Left ventricle myocardium inferior (tissue), 1 donor: ENCODE measurements at places on chromosomes 4 and X.

DNA sequence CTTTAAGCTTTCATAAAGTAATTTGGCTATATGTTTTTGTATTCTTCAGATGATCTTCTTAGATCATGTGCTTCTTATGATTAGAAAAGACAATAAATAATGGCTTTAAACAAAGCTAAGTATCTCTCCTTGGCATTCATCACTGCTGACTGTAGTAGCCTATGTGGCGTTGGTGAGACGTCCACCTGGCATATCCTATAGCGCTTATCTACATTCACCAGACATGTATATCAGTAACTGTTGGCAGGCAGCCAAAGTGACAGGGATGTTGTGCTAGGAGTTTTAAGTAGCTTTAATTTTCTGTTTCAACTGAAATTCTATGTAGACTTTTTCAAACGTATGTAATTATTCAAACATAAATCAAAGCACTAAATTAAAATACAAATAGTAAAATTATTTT lies 276.4 kb downstream of the IL15 start:
- DNase-seq = no peak

DNA sequence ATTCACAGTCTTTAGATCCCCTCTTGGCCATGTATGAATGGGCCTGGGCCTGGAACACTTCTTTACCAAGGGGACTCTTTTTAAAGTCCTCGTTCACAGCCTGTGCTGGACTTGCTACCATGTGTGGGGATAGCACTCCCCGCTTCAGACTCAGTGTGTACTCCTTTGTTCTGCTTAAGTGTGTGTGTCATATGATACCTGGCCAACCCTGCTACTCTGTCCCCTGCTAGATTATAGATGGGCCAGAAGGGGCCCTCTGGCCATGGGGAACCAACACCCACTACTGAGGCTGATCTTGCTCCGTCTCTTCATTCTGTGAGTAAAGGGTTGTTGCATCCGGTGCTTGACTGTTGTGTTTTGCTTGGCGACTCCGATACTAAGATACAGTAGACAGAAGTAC lies 8.0 kb downstream of the CCDC110 start:
- DNase-seq = no peak

- no peak for DNase-seq
Measured at GRCh38 chrX:18620349-18620748, 51.6 kb downstream of the RS1 start.

GRCh38 chr4:180156684-180157083 lies 2086.5 kb upstream of the TENM3 start:
- no peak for DNase-seq

DNA sequence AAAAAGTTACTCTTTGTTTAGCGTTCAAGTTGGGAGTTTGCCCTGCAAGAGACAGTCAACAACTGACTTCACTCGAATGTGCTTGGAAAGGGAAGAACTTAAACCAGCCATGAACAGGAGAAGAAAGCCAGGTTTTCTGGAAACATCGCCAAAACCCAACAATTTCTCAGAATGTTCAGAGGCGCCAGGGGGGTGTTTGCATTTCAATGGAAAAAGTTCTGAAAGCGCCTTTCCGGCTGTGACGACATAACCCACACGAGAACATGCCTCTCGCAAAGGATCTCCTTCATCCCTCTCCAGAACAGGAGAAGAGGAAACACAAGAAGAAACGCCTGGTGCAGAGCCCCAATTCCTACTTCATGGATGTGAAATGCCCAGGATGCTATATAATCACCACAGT lies 78.1 kb upstream of the ADGRA3 start:
- no peak for DNase-seq

- DNase-seq = no peak
Measured at GRCh38 chr4:128006592-128006991, 41.4 kb downstream of the ABHD18 start.

DNA sequence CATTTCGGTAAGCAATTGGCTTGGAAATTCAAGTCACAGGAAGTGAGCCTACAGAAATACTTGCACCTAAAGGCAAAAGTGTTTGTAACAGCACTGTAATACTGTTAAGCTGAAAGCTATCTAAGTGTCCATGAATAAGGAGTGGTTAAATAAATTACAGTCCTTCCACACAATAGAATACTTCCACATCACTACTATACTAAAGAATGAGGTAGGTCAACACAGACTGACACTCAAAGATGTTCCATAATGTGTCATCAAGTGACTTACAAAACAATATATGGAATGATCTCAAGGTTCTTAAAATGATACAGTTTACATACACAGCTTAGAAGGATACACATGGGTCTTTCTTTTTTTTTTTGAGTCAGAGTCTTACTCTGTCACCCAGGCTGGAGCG lies 27.0 kb downstream of the SLC10A6 start:
- DNase-seq = no peak

GRCh38 chr4:141638230-141638629 lies 1.8 kb downstream of the IL15 start:
- no peak for DNase-seq

- DNase-seq = no peak
Measured at GRCh38 chrX:103446665-103447302, 70.4 kb downstream of the BEX3 start.

DNA sequence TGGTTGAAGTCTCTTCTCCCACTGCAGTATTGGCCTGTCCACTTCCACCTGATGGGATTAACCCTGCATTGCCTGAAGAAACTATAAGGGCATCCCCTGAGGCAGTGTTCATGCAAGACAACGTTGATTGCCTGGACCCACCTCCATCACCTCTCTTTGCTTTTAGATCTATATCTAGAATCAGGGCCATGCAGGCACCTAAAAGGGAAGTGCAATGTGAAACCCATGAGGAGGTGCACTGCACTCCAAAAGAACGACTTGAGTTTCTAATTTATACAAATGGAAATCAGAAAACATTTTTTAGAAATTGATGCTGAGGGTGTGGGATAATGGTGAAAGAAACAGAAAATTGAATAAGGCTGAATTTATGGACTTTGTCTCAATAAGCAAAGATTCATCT lies 694.4 kb downstream of the TRAM1L1 start:
- no peak for DNase-seq

GRCh38 chr4:89539797-89540711 lies 232.5 kb upstream of the GPRIN3 start:
- DNase-seq = no peak

GRCh38 chr4:77819404-77819842 lies 255 bp upstream of the CNOT6L start:
- DNase-seq = no peak

GRCh38 chrX:47186096-47186740 lies 7.4 kb upstream of the UBA1 start:
- DNase-seq = no peak

- DNase-seq = no peak
Measured at GRCh38 chrX:75603833-75604232, 81.0 kb upstream of the ZDHHC15 start.

- DNase-seq = no peak
Measured at GRCh38 chrX:6026980-6027379, 201.7 kb downstream of the NLGN4X start.

DNA sequence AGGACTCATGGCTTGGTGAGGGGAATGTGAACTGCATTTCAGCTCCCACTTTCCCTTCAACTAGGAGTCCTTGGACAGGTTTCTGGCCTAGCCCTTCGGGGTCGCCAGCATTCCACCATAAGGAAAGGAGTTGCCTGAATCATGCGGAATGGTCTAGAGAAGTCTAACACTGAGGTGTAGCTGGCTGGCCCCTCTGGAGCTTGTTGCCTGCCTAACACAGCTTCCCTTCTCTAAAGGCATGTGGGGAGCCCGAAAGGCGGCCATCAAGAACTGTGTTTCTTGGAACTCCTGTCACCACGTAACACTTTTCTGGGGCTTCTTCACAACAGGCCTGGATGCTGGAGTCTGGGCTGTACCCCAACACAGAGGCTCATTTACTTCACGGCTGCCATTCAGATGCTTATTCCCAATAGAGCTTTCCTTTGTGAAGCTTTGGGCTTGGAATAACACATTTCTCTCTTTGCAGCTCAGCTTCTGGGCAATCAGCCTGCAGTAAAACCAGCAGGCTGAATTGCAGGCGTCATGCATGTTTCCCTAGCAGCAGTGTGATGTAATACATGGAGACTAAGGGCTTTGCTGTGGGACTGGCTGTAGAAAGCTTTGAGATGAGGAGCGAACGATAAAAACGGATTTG lies 5.4 kb downstream of the GABRQ start:
- DNase-seq = no peak

- DNase-seq = no peak
Measured at GRCh38 chr4:173432430-173432829, 33.5 kb upstream of the SCRG1 start.

DNA sequence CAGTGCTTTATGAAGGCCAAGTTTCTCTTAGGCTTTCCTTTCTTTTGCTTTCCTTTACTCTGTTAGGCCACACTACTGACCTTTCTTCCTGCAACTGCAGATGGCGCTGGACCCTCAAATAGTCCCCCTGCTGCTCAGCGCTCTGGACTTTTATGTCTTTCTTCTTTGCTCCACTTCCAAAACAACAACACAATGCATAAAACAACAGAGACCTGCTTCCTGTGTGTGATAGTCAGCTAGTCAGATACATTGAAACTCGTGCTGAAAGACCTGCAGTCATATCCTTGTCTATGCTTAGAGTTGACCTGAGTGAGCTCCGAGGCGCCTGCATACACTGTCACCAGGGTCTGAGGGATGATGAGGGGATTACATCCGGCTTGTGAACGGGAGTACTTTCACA lies 108.9 kb upstream of the TEX13D start:
- DNase-seq = no peak

- DNase-seq = no peak
Measured at GRCh38 chr4:78675325-78675724, 100.8 kb upstream of the BMP2K start.

DNA sequence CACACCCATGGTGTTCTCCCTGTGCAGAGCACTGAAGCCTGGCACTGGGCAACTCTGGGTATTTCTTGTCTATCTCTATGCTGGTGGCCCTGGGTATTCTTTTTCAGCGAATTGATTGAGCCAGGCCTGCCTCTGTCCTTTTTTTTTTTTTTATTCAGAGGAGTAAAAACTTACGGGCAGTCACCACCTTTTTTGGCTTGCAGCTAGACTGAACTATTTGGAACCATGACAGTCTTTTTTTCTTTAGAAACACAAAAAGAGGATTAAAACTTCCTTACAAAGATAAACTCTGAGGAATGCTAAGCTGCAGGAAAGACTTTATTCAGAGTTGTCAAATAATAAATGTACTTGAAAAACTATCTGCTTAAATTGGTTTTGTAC lies 119.2 kb upstream of the STIM2 start:
- no peak for DNase-seq

- no peak for DNase-seq
Measured at GRCh38 chr4:26459756-26460530, 30.3 kb downstream of the CCKAR start.

- DNase-seq = no peak
Measured at GRCh38 chr4:98514741-98515469, 143.5 kb downstream of the TSPAN5 start.

GRCh38 chr4:141062651-141063050 lies 70.6 kb downstream of the RNF150 start:
- no peak for DNase-seq

GRCh38 chr4:20252656-20253282 lies 1.1 kb downstream of the SLIT2 start:
- peak; percentile 20 for DNase-seq

DNA sequence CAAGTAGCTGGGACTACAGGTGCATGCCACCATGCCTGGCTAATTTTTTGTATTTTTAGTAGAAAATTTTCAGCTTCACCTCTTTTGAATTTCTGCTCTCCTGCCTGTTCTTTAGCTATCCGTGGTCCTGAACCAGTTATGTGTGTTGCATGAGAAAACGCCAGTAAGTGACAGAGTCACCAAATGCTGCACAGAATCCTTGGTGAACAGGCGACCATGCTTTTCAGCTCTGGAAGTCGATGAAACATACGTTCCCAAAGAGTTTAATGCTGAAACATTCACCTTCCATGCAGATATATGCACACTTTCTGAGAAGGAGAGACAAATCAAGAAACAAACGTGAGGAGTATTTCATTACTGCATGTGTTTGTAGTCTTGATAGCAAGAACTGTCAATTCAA lies 13.9 kb downstream of the ALB start:
- no peak for DNase-seq

- DNase-seq = no peak
Measured at GRCh38 chrX:11462648-11463047, 169.4 kb downstream of the AMELX start.

GRCh38 chr4:164304861-164305260 lies 449.1 kb upstream of the SMIM31 start:
- no peak for DNase-seq

GRCh38 chrX:38917954-38918353 lies 116.7 kb downstream of the MID1IP1 start:
- no peak for DNase-seq

GRCh38 chr4:1826531-1827350 lies 29.2 kb downstream of the LETM1 start:
- no peak for DNase-seq

- DNase-seq = no peak
Measured at GRCh38 chr4:115674485-115674884, 561.1 kb upstream of the NDST4 start.

GRCh38 chr4:89000844-89001360 lies 56.1 kb downstream of the FAM13A start:
- no peak for DNase-seq

DNA sequence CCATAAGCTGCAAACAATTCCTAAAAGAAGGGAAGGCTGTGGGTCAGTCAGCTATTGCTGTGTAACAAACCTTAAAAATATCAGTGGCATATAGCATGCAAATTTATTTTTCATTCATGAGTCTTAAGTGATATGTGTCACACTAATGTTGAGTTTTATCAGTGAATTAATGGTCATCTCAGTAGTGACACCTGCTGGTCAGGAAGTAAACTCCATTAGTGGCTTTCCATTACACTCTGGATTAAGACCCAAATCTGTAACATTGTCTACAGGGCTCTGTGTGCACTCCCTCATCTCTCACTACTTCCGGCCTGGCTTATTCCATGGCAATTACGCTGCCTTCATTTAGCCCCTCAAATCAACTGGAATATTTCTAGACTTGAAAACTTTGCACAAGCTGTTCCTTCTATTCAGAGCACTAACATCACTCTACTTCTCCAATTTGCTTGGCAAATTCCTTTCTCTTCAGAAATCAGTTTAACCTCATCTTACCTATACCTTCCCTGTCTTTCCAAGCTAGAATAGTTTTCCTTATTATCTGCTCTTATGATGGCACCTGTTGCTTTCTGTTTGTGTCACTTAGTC lies 217.3 kb upstream of the TAPT1 start:
- no peak for DNase-seq

GRCh38 chr4:24489870-24490269 lies 94.5 kb downstream of the DHX15 start:
- DNase-seq = peak; percentile 65

- DNase-seq = no peak
Measured at GRCh38 chr4:71095545-71095944, 102.1 kb downstream of the DCK start.

GRCh38 chr4:148831945-148832344 lies 389.7 kb upstream of the NR3C2 start:
- no peak for DNase-seq

GRCh38 chr4:185885604-185886003 lies 73.6 kb upstream of the SORBS2 start:
- DNase-seq = no peak

- no peak for DNase-seq
Measured at GRCh38 chr4:84894621-84895020, 71.9 kb downstream of the WDFY3 start.
